ENCODE measurements at places on chromosomes 7 and 10.

DNA sequence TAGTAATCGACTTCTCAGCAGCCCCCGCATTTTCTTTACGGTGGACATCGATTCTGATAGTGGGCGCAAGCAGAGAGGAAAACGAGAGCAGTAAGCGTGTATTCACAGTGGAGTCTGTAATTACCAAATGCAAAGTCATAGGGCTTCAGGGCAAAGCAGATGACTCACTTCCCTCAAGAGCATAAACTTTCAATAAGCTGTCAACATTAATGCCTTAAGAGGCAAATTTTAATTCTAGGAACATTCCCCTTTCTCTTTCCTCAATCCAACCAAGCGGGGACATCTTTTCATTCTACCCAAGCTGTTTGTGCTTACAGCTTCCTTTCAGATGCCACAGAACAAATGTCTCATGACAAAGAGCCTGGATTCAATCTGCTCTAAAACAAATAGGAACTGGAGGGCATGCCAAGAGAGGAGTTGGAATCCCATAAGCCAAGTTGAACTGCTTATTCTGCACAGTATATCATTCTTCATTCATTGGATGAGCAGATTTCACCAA, 48.6 kb downstream of the MALSU1 start:
- DNase-seq, result no peak

GRCh38 chr7:191981-192649, at the start of gene FAM20C:
Gene FAM20C (plus strand): TSS chr7:192571. CDS start chr7:193200, 629 bp downstream.
- DNase-seq, result peak; percentile 45

DNA sequence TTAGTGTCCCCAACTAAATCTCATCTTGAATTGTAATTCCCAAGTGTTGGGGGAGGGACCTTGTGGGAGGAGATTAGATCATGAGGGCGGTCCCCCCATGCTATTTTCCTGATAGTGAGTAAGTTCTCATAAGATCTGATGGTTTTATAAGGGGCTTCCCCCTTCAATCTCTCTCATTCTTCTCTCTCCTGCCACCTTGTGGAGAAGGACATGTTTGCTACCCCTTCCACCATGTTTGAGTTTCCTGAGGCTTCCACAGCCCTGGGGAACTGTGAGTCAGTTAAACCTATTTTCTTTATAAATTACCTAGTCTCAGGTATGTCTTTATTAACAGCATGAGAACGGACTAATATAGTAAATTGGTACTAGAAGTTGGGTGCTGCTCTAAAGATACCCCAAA, 365.6 kb downstream of the ANKRD7 start:
- no peak for DNase-seq

DNA sequence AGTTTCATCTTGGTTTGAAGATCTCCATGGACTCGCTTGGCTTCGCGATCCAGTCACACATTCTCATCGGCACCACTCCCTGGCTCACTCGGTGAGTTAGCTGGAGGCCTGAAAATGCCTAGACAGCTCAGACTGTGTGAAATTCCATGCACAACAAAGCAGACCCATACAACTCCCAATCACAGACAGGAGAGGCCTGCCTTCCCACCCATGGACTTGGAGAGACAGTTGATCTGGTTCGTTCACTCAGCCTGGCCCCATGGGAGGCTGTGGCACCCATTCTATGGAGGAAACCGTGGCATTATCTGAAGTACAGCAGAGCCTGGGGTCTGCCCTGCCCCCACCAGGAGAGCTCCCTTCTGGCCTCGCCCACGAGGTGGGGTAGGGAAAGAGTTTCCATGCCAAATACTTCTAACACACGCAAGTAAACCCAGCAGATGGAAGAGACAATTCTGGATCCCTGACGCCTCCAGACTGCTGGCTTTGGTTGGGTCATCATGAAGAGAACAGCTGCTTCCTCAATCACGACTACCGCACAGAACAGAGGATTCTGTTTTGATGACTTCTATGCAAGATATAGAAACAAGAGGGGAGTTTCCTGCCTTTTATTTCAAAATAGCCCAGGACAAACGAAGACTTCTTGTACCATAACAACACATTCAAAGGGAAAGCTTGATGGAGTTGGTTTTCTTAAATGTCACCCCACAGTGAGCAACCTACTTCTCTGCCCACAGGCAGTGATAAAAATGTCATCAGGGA, 15.9 kb downstream of the FAM53B start:
- peak; percentile 22 for DNase-seq

- no peak for DNase-seq
Observed at GRCh38 chr7:21167942-21168341, 259.9 kb upstream of the SP4 start.

GRCh38 chr10:27743877-27744801, 1.5 kb downstream of the MKX start:
- DNase-seq, result no peak

GRCh38 chr10:77603534-77603927, 34.1 kb downstream of the KCNMA1 start:
- DNase-seq, result no peak

- DNase-seq, result no peak
Observed at GRCh38 chr7:132117181-132117580, 459.1 kb downstream of the PLXNA4 start.

- no peak for DNase-seq
Observed at GRCh38 chr7:75033064-75033463, 40.5 kb downstream of the RCC1L start.

- DNase-seq, result no peak
Observed at GRCh38 chr10:129259128-129259815, 207.8 kb upstream of the MGMT start.

Measured in activated T-cell treated with anti-CD3 and anti-CD28 coated beads, Interleukin-2, amount 50 U/mL, for 1 hour (primary cell).